ENCODE measurements at places on chromosomes 4 and X.
A peak's percentile ranks its signal among the peaks of the same experiment; 100 is the strongest.

- no peak for DNase-seq
Observed at GRCh38 chr4:101710806-101711205, 79.7 kb upstream of the BANK1 start.

DNA sequence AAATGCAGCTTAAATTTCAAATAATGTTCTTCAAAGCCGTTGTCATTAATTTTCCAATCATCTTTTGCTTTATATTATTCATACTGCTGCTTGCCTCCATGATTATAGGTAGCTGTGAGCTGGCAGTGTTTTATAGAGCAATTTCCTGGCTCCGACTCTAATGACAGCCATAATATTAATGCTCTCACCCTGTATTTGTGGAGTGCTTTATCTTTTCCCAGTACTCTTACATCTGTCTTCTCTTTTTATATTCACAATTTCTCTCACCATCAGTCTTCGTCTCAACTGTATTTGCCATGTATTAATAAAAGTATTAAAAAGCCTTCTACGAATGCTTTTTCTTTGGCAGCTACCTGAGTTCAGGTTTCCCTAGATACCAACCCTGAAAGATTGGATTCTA lies 21.0 kb downstream of the ATXN3L start:
- DNase-seq, result no peak

DNA sequence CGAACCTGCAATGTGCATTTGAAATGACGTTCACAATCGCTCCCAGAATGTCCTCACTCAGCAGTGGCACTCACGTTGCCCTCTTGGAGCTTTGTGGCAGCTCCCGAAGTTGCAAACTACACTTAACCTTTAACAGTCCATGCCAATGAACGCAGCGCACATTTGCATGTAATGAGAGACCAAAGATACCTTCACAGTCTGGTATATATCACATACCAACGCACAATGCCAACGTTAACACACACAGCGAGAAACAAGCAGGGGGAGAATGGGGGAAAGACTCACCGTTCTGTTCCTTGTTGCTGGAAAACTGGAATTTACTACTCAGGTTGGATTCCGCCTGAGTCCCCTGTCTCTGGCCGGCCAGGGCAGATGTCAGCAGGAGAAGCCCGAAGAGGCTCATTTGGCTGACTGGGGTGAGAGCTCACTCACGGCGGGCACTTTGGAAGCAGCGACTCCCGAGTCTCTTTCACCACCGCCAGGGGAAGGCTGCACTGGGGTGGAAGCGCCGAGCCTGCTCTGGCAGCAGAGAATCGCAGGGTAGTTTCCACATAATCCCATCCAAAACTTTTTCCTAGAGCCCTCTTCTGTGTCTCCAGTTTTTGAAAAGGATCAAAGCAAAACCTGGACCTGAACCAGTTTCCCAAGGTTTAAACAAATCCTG lies 966 bp downstream of the PDGFC start:
- no peak for DNase-seq

DNA sequence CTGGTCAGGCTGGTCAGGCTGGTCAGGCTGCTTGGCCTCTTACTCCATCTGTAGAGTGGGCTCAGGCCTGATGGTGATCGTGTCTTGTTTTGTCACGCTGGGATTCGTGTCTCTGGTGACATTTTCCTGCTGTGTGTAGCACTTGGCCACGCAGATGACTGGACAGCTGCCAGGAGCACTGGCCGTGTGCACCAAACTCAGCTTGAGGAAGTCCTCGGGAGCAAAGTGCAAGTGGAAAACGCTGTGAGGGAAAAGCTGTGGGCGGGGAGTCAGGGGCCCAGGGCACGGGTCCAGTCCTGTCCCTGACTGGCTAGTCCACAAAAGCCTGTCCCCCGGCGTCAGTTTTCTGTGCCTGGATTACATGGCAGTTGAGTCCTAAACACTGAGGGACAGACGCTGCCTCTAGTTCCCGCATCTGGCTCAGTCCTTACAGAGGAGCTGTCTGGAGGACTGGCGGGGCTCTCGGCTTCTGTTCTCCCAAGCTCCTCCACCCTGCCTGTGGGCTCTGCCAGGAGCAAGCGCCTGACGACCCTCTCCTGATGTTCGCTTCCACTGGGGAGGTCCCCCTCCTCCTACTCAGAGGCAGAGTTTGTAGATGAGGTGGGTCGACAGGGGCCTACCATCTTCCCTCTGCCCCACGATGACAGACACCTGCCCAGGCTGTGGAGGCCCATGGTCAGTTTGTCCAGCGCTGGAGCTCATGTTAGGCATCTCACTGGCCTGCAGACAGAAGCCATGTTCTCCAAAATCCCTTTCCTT lies 35.9 kb upstream of the GRPEL1 start:
- DNase-seq, result no peak

DNA sequence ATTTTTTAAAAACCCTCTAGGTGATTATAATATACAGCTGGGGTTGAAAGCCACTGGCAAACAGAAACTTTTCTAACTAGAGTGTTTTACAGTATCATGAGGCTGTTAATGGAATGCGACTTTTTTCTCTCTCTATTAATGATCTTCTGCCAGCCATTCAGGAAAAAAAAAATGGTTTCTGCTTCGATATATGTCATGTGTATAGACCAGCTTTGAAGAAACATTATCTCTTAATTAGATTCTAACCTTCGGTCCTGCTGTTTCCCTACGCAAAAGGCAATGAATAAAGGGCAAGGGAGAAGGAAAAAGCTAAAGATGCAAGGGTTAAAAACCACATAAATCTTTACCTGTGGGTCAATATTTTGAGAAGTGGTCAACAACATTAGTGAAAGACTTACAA lies 1662.1 kb upstream of the TENM3 start:
- DNase-seq, result no peak

DNA sequence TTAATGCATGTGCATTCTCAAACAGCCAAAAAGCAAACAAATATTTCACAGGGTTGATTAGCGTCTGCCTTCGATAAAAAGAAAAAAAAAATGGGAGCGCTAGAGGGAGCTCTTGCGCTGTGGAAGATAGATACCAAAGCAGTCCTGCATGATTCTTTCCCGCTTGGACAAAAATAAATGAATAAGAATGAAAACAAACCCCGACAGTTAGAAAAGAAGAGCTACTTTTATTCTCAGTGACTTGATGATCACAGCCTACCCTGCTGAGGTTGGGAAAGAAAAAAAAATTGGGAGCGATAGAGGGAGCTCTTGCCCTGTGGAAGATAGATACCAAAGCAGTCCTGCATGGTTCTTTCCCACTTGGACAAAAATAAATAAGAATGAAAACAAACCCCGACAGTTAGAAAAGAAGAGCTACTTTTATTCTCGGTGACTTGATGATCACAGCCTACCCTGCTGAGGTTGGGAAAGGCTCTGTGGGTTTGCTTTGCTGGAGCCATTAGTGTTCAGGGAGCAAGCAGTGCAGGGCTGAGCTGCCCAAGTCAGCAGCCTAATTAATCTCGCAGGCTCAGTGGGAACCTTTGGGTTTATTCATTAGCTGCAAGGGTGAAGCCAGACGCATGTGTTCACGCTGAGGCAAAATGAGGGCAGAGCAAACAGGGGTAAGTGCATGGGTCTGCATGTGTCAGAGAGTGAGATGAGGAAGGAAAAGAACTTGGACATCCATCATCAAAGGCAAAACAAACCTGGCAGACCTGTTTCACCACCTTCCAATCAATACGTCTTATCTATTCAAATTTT lies 249.3 kb upstream of the PRKX start:
- DNase-seq, result peak; percentile 45

- no peak for DNase-seq
Observed at GRCh38 chr4:42489095-42489494, 91.8 kb downstream of the SHISA3 start.

- no peak for DNase-seq
Observed at GRCh38 chr4:113960684-113961321, 18.6 kb downstream of the ARSJ start.

DNA sequence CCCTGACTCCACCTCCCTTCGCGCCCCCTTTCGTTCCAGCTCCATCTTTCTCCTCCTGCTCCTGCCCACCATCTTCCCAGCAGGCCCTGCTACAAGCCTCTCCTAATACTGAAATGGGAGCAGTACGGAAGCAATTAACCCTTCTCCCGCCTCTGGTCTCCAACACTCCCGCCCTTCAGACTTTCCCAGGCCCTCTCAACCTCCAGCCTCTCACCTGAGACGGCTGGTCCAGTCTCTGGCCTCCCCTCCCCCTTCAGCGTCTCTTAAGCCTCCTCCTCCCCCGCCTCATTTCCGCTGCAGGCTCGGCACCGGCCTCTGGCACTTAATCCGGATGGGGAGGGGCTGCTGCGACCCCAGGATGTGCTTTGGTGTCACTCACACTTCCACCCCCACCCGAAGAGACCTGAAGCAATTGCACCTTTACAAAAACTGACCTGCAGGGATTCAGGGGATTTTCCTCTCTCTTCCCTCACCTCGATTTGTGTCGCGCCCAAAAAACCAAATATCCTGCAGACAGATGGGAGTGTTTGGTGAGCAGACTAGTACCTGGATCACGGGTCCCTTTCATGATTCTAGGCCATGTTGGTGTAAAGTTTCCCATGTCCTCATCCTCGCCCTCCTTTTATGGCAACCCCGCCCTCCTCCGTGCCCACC lies 657 bp downstream of the TCEAL8 start:
- DNase-seq, result peak; percentile 75

- DNase-seq, result no peak
Observed at GRCh38 chr4:10781805-10782204, 97.2 kb upstream of the CLNK start.

DNA sequence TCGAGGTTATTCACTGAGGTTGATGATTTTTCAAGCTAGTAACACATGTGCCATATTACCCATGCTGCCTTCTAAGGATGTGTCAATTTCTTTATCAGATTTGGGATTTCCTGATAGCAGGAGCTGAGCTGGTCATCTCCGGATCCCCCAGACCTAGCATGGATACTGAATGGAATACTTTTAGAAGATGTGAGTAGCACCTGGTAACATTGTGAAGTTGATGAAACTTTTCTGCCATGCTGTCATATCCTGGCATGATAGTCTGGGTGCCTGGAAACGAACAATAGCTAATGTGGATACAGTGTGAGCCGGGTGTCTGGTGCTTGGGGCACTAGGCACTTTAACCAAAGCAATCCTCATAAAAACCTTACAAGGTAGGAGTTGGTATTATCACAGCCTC lies 11.0 kb upstream of the CYTL1 start:
- no peak for DNase-seq

GRCh38 chrX:17944833-17945497 lies 83.9 kb upstream of the RAI2 start:
- peak; percentile 3 for DNase-seq

DNA sequence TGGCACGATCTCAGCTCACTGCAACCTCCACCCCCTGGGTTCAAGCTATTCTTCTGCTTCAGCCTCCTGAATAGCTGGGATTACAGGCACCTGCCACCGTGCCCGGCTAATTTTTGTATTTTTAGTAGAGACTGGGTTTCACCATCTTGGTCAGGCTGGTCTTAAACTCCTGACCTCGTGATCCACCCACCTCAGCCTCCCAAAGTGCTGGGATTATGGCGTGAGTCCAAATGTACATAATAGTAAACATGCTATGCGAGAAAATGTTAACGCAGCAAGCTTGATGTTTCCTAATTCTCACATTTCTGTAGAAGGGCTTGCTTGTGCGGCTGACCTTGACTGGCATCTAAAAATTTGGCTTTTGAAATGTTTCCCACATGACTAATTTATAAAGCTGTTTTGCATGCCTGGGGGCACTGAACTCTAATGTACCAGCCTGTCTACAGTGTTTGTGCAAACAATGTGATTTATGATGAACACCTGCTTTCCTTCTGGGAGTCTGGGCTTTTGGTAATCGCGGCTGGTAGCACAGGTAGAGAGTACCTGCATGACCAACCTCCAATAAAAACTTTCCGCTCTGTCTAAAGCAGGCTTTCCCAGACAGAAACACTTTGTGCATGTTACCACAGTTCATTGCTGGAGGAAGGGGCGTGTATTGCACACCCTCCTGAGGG lies 216.8 kb downstream of the IL15 start:
- peak; percentile 8 for DNase-seq

DNA sequence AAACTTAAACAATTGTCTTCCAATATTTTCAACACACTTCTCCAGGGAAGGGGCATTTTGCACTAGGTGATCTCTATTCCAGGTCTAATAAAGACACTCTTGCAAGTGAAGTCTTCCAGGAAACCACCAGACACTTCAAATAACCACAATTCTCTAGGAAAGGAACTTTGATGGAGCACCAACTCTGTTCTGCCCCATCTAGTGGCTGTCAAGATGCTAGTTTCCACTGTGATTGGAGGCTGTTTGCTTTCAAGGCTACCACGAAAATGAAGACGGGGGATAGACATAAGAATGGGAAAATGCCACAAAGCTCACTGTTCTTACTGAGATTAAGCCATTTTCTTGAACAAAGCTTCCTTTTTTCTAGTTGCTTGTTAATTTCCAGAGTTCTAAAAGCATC lies 100.6 kb upstream of the F9 start:
- no peak for DNase-seq

- DNase-seq, result no peak
Observed at GRCh38 chrX:72346302-72346949, 40.7 kb upstream of the CITED1 start.

- no peak for DNase-seq
Observed at GRCh38 chr4:89898304-89898716, 3.7 kb downstream of the MMRN1 start.

- no peak for DNase-seq
Observed at GRCh38 chr4:74800310-74800709, 6.0 kb upstream of the BTC start.

- peak; percentile 48 for DNase-seq
Observed at GRCh38 chr4:2462218-2462991, 6.5 kb upstream of the RNF4 start.

DNA sequence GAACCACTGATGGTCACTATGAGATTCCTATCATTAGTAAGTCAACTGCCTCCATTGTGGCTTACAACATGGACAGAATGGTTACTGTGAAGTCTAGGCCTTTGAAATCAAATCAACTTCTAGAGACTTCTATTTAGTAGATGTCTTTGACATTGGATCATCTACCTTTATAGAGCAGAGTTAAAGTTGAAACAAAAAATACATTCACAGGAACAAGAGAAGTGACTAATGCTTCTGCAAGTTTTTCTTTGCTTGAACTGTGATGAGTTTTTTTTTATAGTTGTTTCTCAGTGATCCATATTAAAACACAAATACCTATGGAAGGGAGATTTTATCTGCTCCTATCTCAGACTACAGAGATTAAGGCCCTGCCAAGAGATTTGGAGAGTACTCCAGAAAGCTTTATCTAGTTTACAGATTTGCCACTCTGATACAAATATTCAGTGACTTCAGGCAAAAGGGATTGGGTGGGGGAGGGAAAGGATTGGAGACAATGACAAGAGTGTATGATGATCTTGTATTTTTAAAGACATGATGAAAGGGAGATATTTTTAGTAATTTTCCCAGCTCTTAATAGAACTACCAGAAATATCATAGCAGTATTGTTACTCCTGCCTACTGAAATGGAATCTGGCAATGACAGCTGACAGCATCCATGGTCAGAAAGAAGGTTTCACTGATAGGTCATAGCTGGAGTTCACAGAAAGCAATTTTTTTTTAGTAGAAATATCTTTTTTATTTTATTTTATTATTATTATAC lies 16.0 kb upstream of the EPGN start:
- DNase-seq, result peak; percentile 23

- DNase-seq, result no peak
Observed at GRCh38 chr4:100848841-100849240, 331.0 kb upstream of the EMCN start.

GRCh38 chr4:178937130-178937529 lies 1494.9 kb upstream of the AGA start:
- no peak for DNase-seq

Data from Caki2 (cell line).